ENCODE measurements at places on chromosomes 3 and 15. TPM values are rescaled to one million over a fixed set of nuclear protein-coding genes. Genes with fewer than 3 reads are reported as not detected.

RFT1 gene
- total RNA-seq = 35.0 TPM

CCDC54 gene
- total RNA-seq = not detected

SLC2A2 gene
- 0.95 TPM for total RNA-seq

CEMIP gene
- 4.1 TPM for total RNA-seq

COL7A1 gene
- total RNA-seq = 8.6 TPM

HES1 gene
- total RNA-seq = 141 TPM

- H3K4me3 ChIP-seq = no peak overlapping the region
- no peak overlapping the region for H3K27ac ChIP-seq
- DNase-seq = no peak
- H3K27me3 ChIP-seq = no peaks in the 10 kb centered on the region
- H3K4me1 ChIP-seq = no peaks in the 10 kb centered on the region
Observed at GRCh38 chr3:106403371-106404145, 534.7 kb upstream of the CBLB start.

DNA sequence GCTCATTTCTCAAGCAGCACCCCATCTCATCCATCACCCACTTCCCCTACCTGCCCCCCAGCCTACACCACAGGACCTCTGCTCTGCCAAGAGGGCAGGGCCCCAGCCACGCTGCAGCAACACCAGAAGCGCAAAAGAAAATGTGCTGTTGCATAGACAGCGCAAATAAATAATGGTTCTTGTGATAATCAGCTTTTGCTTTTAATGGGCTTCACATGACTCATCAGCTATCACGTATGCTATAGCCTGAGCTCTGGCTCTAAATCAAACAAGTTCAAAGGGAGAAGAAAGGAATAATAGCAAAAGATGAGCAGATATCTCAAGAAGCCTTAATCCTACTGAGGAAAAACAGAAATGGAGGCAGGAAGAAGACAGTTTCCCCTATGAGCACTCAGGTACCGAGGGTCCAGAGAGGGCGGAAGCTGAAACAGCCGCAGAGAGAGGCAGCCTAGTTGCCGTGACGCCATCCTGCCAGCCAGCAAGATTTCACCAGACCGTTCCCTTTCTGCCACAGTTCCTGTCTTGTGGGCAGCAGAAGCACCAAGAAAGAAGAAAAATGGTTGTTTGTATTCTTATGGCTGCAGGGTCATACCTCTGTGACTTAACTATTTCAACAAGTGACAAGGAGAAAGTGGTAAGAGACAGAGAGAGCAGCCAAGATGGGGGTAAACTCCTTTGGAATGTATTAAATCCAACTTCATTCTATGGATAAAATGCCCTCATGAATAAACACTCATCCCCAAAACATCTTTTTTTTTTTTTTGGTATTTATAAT, 22.0 kb downstream of the RAB27A start:
- no peak overlapping the region for H3K4me3 ChIP-seq
- no peaks in the 10 kb centered on the region for H3K27me3 ChIP-seq
- no peak overlapping the region for H3K27ac ChIP-seq
- no peaks in the 10 kb centered on the region for H3K4me1 ChIP-seq
- no peaks in the 10 kb centered on the region for H3K36me3 ChIP-seq
- no peak for DNase-seq

DNA sequence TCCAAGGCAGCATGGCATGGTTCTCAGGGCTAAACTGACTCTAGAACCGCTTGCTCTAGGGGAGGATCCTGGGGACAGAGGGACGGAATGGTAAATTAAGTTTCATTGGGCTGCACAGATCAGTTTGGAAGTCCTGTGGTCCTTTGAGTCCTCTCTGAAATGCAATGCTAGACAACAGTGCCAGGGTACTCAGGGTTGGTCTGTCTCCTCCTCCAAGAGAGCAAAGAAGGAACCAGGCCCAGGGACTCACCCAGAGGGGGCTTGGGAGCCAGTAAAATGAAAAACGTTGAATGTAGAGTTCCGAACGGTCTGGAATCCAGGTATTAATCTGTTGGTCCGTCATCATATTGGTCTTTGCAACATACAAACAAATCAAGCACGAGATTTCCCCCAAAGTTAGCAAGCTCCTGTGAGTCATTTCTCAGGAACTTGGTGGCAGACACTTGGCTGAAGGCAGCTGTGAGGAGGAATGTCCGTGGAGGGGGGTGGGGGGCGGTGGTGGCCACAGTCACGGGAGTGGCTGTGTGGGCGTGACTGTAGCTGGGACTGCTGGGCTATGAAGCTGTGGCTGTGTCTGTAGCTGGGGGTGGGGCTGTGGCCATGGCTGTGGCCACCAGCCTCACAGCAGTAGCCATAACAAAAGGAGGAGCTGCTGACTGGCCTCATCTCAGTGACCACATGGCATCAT, 361.0 kb downstream of the SHQ1 start:
- H3K36me3 ChIP-seq = no peaks in the 10 kb centered on the region
- DNase-seq = peak; percentile 74
- no peaks in the 10 kb centered on the region for H3K27me3 ChIP-seq

- no peak overlapping the region for H3K27ac ChIP-seq
- no peak for DNase-seq
- H3K4me1 ChIP-seq = no peaks in the 10 kb centered on the region
- no peak overlapping the region for H3K4me3 ChIP-seq
Observed at GRCh38 chr3:23834082-23834870, 28.5 kb downstream of the UBE2E1 start.

DNA sequence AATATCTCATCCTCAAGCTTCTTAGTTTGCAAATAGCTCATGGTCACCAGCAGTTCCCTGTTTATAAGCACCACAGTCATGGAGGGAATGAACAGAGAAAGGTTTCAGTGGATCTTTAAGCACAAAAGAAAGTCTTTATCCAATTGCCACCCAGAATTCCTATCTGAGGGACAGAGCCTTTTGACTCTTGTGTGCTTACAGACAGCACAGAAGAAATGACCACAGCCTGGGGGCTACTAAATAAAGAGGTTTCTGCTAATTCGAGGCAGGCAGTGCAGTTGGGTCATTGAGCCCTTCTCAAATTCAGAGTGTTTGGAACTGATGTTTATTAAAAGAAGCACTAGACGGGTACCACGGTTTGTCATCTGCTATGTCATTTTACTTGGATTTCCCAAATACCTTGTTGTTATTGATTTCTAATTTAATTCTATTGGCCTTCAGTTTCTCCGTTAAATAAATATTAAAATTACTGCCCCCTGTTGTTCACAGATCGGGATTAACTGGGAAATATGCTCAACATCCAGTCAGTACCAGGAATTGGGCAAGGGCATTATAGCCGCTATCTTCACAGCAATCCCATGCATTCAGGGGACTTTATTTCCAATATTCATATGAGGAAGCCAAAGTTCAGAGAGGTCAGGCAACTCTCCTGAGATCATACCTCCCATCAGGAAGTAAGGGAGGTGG, 3.6 kb downstream of the PRICKLE2 start:
- DNase-seq = no peak
- no peaks in the 10 kb centered on the region for H3K27me3 ChIP-seq
- peaks cover 36% of the 10 kb centered on the region for H3K4me1 ChIP-seq
- peaks cover 7% of the 10 kb centered on the region for H3K36me3 ChIP-seq
- H3K4me3 ChIP-seq = no peak overlapping the region

- peaks cover 5% of the 10 kb centered on the region for H3K36me3 ChIP-seq
- H3K4me3 ChIP-seq = no peak overlapping the region
- no peaks in the 10 kb centered on the region for H3K27me3 ChIP-seq
- DNase-seq = no peak
Observed at GRCh38 chr3:195195321-195196209, 75.4 kb downstream of the XXYLT1 start.

DNA sequence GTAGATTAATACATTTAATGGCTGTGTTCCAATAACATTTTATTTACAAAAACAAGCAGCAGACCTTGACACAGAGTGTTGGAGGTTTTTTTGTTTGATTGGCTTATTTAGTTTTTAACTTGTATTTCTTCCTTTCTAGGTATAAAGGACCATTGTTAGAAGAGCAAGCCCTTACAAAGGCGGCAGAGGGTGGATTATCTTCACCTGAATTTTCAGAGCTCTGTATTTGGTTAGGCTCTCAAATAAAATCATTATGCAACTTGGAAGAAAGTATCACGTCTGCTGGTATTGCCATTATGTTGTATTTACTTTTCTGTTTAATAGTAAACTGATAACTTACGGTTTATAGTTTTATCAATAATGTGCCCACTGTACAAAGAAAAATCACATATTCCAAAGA, 10.0 kb downstream of the FAM98B start:
- H3K4me1 ChIP-seq = no peaks in the 10 kb centered on the region
- H3K4me3 ChIP-seq = no peak overlapping the region
- DNase-seq = no peak
- H3K36me3 ChIP-seq = peaks cover 4% of the 10 kb centered on the region
- no peaks in the 10 kb centered on the region for H3K27me3 ChIP-seq

DNA sequence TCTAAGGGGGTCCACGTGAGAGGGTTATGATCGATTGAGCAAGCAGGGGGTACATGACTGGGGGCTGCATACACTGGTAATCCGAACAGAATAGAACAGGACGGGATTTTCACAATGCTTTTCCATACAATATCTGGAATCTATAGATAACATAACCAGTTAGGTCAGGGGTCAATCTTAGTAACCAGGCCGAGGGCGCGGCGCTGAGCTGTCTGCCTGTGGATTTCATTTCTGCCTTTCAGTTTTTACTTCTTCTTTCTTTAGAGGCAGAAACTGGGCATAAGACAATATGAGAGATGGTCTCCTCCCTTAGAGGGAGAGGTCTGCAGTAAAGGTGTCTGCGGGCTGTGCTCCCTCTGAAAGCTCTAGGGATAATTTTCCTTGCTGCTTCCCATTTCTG, 261.3 kb downstream of the XXYLT1 start:
- H3K27me3 ChIP-seq = peaks cover 63% of the 10 kb centered on the region
- no peak overlapping the region for H3K4me3 ChIP-seq
- no peak overlapping the region for H3K27ac ChIP-seq
- no peak for DNase-seq

DNA sequence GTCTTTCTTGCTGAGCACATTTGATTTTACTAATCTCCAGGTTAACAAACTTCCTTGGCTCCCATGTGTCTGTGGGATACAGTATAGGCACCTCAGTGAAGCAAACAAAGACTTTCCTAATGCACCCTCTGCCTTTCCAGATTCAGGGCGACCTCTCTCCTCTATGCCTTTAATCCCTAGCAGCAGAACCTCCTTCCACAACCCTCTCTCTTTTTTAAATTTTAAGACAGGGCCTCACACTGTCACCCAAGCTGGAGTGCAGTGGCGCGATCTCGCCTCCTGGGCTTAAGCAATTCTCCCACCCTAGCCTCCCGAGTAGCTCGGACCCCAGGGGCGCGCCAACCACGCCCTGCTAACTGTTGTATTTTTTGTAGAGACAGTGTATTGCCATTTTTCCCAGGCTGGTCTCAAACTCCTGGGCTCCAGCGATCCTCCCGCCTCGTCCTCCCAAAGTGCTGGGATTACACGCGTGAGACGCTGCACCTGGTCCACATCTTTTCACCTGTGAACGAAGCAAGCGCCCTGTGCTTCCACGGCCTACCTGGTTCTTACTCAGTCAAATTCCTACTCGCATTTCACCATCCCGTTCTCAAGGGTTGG, 1.7 kb upstream of the HACD3 start:
- no peak for DNase-seq
- H3K4me1 ChIP-seq = peaks cover 28% of the 10 kb centered on the region
- H3K36me3 ChIP-seq = peaks cover 24% of the 10 kb centered on the region
- no peaks in the 10 kb centered on the region for H3K27me3 ChIP-seq

GRCh38 chr3:16474920-16475319, 38.6 kb downstream of the RFTN1 start:
- peaks cover 10% of the 10 kb centered on the region for H3K4me1 ChIP-seq
- no peak for DNase-seq
- H3K27me3 ChIP-seq = no peaks in the 10 kb centered on the region
- no peak overlapping the region for H3K4me3 ChIP-seq
- H3K27ac ChIP-seq = no peak overlapping the region
- H3K36me3 ChIP-seq = no peaks in the 10 kb centered on the region

DNA sequence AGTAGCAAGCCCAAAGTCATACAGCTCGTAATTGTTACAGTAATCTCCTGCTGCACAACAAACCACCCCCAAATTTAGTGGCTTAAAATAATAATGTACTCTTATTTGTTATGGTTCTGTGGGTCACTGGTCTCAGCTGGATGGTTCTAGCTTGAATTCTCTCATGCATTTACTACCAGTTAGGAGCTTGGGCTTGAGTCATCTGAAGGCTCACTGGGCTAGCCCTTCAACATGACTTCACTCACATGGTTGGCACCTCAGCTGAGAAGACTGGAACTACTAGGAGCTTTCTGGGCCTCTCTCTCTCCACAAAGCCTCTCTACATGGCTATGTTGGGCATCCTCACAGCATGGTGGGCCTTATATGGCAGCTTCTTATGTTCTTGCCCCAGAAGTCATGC, 12.5 kb downstream of the PCOLCE2 start:
- no peak overlapping the region for H3K27ac ChIP-seq
- H3K4me1 ChIP-seq = no peaks in the 10 kb centered on the region
- H3K4me3 ChIP-seq = no peak overlapping the region
- H3K27me3 ChIP-seq = no peaks in the 10 kb centered on the region
- no peaks in the 10 kb centered on the region for H3K36me3 ChIP-seq
- DNase-seq = no peak
